ENCODE measurements at places on chromosomes 2 and 18.

DNA sequence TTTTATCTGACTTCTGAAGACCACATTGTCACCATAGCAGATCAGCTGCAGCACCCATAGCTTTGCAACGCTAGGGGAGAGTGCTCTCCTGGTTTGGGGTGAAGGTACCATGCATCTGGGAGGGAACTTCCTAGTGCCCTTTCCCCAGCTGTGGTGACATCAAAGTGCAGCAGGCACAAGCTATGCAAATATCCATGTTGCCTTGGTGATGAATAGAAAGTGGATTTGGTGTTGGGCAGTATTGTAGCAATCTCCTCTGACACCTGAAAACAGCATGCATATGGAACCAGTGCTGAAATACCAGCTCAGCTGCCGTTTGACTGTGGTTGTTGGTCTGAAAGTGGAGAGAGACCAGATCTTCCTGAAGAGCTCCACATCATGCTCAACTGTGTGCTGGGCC lies 37.1 kb downstream of the BCL2L11 start:
- no peak for DNase-seq

GRCh38 chr2:48328942-48329723 lies 200.8 kb upstream of the STON1 start:
- no peak for DNase-seq

GRCh38 chr18:51066273-51066672 lies 36.3 kb downstream of the SMAD4 start:
- no peak for DNase-seq

GRCh38 chr2:209671020-209671680 lies 100.5 kb upstream of the UNC80 start:
- no peak for DNase-seq

- no peak for DNase-seq
Observed at GRCh38 chr2:228819701-228820100, 451.4 kb downstream of the PID1 start.

DNA sequence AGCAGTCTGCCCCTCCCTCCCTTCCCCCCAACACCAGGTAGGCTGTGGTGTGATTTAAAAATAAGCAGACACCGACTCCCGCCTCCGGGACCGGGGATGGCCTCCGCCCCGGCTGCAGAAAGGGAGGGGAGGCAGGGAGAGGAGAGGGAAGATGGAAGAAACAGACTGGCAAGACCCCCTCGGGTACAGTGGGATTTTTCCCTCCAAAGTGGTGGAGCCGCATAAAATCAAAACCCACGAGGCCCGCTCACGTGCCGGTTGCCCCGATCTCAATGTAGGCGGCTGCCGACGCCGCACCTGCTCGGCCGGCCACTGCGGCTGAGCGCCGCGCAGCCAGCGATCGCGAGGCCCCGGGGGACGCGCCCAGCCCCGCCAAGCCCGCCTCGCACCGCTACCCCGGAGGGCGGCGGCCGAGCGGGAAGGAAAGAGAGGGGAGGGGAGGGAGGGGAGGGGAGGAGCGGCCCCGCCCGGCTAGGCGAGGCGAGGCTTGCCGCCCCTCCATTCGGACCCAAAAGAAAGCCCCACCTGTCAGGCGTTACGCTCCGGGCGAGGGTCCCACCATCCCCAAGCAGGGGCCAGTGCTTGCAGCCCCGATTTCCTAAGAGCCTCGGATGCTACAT lies 811 bp downstream of the ADD2 start:
- DNase-seq, result peak; percentile 24

DNA sequence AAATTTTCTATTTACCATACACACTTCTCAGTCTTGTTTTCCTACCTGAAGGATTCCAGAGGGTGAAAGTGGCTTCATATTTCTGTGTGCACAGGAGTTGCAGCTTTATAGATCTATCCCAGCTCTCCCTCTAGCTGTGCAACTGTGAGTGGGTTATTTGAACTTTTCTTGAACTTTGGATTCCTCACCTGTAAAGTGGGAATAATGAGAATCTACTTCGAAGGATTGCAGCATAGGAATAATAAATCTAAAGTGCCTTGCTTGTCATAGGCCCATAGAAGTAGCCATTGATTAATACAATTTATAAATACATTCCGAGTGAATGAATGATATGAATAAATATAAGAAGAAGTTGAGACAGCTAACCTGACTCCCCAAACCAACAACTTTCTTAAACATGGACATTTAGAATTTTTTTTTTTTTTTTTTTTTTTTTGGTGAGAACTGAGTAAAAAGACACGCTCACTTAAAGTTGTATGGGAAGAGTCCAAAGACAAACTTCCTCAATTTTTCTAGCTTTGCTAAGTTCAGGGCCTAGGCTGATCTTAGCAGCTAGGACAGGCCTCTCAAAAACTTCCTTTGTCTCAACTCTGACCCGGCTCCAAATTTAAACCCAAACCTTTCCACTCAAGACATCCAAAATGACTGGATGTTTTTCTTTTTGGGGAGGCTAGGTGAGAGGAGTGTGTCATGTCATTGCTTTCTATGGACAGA lies 203.3 kb upstream of the FBXO11 start:
- no peak for DNase-seq

GRCh38 chr18:45251236-45251635 lies 364.0 kb upstream of the SLC14A2 start:
- no peak for DNase-seq

DNA sequence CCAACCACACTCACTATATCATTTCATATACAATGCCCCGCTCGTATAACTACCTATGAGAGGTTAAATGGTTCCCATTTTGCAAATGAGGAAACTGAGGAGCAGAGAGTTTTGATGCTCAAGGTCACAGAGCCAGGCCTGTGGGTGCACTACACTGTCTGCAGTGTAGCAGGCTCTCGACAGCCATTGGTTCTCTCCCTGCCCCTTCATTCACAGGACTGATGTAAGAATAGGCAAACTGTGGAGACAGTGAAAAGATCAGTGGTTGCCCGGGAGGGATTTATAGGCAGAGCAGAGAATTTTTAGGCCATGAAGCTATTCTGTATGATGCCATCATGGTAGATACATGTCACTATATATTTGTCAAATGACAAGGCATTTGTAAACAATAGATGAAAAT lies 39.0 kb upstream of the LBH start:
- no peak for DNase-seq

DNA sequence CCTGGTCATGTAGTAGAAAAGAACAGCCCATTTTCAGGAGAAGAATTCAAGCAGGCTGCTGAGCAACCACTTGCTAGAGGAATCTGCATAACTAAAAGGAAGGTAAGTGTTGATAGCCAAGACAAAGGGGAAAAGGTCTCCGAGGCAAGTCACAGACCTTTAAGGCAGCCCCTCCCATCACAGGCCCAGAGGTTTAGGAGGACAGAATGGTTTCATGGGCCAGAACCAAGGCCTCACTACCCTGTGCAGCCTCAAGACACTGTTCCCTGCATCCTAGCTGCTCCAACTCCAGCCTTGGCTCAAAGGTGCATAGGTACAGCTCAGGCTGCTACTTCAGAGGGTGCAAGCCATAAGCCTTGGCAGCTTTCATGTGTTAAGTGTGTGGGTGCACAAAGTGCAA lies 238.6 kb upstream of the CYP26B1 start:
- DNase-seq, result no peak

DNA sequence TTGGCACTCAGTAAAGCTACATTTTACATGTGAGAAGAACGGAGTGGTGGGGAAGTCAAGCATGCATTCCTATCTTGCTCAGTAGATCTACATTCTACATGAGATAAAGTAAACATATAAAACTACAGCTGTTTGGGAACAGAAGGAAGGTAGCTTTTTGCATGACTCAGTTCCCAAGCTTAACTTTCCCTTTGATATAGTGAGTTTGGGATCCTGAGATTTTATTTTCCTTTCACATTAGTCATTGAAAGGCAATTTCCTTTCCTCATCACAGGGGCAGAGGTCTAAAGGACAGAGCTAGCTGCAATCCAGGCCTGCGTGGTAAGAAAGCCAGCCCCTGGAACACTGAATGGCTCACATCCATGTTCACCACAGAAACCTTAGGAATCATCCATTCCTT lies 257.2 kb downstream of the SRBD1 start:
- no peak for DNase-seq

DNA sequence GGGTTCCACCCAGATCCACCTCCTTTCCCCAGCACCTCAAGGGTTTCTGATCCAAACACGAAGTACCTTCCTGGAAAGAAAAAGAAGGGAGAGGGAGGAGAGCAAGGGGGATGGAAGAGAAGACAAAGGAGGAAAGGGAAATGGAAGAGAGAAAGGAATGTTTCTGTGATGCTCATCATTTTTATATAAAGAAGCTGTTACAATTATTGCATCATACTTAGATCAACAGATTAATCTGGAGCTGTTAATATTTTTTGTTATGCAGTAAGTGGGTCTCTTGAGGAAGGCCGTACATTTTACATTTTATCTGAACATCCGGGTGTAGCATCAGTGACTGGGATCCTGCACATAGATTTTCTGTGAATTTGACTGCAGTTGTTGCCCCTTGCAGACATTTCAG lies 60.6 kb upstream of the NEDD4L start:
- no peak for DNase-seq

GRCh38 chr2:240401308-240401707 lies 34.2 kb upstream of the GPC1 start:
- DNase-seq, result no peak

- DNase-seq, result no peak
Observed at GRCh38 chr2:10071595-10071994, 8.6 kb downstream of the CYS1 start.

- DNase-seq, result no peak
Observed at GRCh38 chr2:72949045-72949444, 31.7 kb downstream of the EMX1 start.

- DNase-seq, result no peak
Observed at GRCh38 chr2:198321522-198322088, 517.2 kb downstream of the PLCL1 start.

DNA sequence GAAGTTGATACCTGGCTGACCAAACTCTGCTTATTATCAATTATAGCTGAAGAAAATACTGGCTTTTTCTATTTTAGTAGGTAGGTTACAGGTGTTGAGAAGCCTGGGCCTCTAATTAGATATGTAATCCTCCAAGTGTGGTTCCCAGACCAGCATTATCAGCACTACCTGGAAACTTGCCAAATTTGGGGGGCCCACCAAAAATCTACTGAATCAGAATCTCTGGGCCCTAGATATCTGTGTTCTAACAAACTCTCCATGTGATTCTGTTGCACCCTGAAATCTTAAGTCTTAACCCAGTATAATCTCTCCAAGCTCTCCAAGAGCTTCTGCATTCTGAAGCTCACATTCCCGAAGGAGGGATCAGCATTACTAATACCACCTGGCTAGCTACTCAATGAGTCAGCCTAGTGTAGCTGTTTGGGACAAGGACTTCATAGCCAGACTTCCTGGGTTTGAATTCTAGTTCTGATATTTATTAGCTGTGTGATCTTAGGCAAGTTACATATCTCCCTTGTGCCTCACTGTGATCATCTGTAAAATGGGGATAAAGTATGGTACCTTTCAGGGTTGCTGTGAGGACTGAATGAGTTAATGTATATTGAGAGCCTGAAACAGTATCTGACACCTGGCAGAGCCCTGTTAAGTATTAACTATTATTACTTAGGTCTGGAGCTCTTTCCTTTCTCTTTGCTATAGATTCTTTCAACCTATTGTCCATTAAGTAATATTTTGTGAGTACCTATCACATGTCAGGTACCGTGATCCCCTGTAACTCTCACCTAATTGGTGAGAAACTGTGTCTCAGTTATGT lies 94.1 kb upstream of the CD302 start:
- DNase-seq, result no peak

DNA sequence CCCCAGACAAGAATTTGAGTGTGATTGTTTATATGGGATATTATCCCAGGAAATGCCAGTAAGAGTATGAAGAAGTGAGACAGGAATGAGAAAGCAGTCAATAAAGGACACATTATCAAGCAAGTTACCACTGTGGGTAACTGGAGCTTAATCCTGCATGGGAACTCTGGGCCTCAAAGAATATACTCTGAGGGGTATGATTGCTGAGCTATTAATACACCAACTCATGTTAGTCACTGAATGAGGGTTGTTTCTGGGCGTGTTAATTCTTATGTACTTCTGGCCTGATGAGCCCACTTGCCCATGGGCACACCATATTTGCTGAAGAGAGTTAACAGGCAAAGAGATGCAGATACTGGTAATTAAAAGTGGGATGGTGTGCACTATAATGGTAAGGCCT lies 26.6 kb upstream of the PAIP2B start:
- no peak for DNase-seq

DNA sequence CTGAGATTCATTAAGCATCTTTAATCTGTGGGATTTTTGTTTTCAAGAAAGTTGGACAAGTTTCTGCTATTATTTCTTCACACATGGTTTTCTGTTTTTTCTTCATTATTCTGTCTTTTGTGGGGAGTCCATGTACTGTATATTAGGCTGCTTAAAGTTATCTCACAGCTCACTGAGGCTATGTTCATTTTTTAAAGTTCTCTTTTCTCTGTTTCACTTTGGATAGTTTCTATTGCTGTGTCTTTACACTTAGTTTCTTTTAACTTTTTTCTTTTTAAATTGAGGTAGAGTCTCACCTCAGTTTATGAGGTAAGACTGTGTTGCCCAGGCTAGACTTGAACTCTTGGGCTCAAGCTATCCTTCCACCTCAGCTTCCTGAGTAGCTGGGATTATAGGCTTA lies 8.6 kb downstream of the OSBPL6 start:
- DNase-seq, result no peak

GRCh38 chr2:173963323-173963816 lies 1.8 kb downstream of the SP3 start:
- DNase-seq, result peak; percentile 73

GRCh38 chr18:77082316-77082955 lies 50.1 kb downstream of the MBP start:
- no peak for DNase-seq

- peak; percentile 13 for DNase-seq
Observed at GRCh38 chr18:21741562-21742314, 1.1 kb downstream of the MIB1 start.

GRCh38 chr2:226079671-226080181 lies 680.2 kb downstream of the NYAP2 start:
- DNase-seq, result no peak

GRCh38 chr2:11677136-11678055 lies 7.4 kb upstream of the NTSR2 start:
- DNase-seq, result no peak

DNA sequence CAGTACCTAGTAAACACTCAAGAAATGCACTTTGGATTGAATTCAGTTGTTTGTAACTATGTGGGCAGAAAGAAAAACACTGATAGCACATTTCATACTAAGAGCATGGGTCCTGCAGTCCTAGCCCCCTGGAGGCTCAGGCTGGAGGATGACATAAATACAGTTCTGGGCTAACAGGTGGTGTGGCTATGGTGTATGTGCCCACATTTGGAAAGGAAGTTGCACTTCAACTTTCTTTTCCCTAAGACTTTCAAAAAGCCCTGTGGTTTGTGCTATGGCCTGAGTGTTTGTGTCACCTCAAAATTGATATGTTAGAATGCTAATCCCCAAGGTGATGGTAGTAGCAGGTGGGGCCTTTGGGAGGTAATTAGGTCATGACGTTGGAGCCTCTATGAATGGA lies 218.2 kb downstream of the CDCA7 start:
- DNase-seq, result no peak

Data from activated CD4-positive, alpha-beta T cell treated with anti-CD3 and anti-CD28 coated beads, Interleukin-2, amount 10 ng/mL, durations not matched to agents 7 days and 5 days (primary cell).